Lower lobe of right lung (tissue), 2 donors: ENCODE measurements at places on chromosomes 7 and 10. TPM values are rescaled to one million over a fixed set of nuclear protein-coding genes. Genes with fewer than 3 reads are reported as not detected.
A peak's percentile ranks its signal among the peaks of the same experiment; 100 is the strongest.

DNA sequence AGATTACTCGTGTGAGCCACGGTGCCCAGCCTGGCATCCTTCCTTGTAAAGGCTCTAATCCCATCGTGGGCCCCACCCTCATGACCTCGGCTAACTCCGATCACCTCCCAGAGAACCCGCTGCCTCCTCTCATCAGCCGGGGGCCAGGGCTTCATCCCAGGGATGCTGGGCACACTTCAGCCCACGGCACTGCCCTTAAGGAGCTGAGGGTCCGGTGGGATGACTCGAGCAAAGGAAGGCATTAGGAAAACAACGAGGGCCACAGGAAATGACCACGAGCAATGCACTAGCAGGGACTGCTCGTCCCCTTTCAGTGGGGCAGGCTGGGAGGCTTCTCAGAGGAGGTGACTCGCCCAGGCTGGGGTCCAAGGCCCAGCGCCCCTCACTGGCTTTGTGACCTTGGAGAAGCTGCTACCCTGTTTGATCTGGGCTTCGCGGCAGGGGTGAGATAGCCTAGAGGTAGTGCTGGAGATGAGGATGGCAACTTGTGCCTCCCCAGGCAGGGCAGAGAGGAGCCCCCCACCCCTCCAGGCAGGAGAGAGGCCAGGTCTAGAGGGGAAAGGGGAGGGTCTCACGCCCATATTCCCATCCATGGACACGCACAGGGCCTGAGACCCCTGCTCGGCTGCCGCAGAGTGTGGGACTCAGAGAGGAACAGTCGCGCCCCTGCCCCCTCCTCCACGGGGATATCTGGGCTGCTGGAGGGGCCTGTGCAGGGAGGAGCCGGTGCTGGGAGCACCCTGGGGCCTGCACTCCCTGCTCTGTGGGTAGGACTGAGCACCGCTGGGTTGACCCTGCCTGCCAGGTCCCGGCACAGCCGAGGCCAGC, 26.8 kb downstream of the ELFN1 start:
- no peaks in the 10 kb centered on the region for H3K27me3 ChIP-seq
- H3K27ac ChIP-seq = no peak overlapping the region
- peak; percentile 43 for DNase-seq
- H3K4me3 ChIP-seq = no peak overlapping the region
- H3K36me3 ChIP-seq = no peaks in the 10 kb centered on the region
- H3K4me1 ChIP-seq = no peaks in the 10 kb centered on the region

DNA sequence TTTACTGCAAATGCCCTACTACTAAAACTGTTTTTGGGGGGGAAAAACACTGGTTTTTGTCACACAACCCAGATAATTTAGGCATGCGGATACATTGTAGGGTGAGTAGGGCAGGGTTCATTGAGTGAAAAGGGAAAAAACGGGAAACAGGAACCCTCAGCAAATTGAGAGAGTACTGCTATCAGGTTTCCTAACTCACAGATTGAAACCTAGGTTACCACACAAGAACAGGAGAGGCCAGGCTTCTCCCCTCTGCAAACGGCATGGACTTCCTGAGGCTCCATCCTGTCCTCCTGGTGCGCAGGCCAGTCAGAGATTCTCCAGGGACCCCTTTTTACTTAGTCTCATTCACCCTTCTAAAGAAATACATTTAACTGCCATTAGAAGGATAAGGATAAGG, 30.6 kb downstream of the AVL9 start:
- no peak for DNase-seq
- H3K36me3 ChIP-seq = no peaks in the 10 kb centered on the region
- H3K4me3 ChIP-seq = no peak overlapping the region
- H3K4me1 ChIP-seq = no peaks in the 10 kb centered on the region
- no peak overlapping the region for H3K27ac ChIP-seq

DNA sequence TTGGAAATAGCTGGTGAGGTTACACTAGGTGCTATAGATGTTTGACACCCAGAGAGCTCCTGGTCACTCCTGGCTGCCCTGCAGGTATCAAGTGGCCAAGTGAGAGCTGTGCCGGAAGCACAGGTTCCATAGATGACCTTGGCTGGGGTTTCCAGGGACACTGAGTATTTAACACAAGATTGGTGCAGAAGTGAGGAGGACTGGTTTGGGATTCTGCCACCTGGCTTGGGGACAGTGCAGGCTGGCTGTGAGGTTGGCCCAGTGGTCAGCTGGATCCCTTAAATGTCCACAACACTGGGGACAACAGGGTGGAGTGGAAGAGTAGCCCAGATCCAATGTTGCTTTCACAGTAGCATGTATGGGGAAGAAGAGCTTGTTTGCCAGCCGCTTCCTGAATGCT, 5.3 kb upstream of the ACHE start:
- no peak overlapping the region for H3K4me3 ChIP-seq
- H3K36me3 ChIP-seq = no peaks in the 10 kb centered on the region
- DNase-seq = no peak
- H3K27me3 ChIP-seq = peaks cover 43% of the 10 kb centered on the region

GRCh38 chr10:42956045-42956444, 120.8 kb upstream of the RET start:
- H3K27ac ChIP-seq = no peak overlapping the region
- H3K4me3 ChIP-seq = no peak overlapping the region
- H3K4me1 ChIP-seq = peaks cover 14% of the 10 kb centered on the region
- DNase-seq = no peak
- H3K36me3 ChIP-seq = no peaks in the 10 kb centered on the region

DNA sequence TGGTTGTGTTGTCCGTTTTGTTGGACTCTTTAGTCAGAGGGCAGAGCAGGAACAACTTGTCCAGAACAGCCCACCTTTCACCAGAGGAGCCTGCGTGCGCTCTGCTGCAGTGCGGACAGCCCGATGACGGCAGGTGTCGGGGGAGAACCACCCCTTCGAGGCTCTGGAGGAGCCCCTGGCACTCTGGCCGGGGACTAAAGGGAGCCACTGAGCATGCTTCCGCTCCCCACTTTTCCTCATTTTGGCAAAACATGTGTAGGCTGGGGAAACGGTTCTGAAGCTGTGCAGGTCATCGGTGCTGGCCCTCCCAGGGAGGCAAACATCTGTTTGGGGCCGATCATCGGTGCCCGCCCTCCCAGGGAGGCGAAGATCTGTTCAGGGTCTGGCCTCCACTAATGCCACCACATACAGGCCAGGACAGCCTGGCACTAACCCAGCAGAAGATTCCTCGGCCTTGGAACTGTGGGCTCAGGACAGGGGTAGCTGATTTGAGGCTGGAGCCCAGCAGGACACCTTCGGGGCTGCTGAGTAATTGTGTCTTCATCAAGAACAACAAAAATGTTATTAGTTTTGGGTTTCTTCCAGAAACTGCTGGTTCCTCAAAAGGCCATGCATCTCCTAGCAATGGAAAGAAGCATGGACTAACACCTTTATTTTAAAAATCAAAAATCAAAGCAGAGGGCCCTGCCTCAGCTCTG, 124.4 kb upstream of the TCERG1L start:
- DNase-seq = no peak
- no peaks in the 10 kb centered on the region for H3K4me1 ChIP-seq
- no peaks in the 10 kb centered on the region for H3K36me3 ChIP-seq

Gene POT1
- total RNA-seq = 19.4 TPM
